ENCODE measurements at places on chromosomes 16 and 17.

GRCh38 chr17:54971147-54971546 lies 2.6 kb downstream of the STXBP4 start:
- DNase-seq = no peak

GRCh38 chr16:14667347-14668266 lies 26.5 kb downstream of the PLA2G10 start:
- DNase-seq = no peak

DNA sequence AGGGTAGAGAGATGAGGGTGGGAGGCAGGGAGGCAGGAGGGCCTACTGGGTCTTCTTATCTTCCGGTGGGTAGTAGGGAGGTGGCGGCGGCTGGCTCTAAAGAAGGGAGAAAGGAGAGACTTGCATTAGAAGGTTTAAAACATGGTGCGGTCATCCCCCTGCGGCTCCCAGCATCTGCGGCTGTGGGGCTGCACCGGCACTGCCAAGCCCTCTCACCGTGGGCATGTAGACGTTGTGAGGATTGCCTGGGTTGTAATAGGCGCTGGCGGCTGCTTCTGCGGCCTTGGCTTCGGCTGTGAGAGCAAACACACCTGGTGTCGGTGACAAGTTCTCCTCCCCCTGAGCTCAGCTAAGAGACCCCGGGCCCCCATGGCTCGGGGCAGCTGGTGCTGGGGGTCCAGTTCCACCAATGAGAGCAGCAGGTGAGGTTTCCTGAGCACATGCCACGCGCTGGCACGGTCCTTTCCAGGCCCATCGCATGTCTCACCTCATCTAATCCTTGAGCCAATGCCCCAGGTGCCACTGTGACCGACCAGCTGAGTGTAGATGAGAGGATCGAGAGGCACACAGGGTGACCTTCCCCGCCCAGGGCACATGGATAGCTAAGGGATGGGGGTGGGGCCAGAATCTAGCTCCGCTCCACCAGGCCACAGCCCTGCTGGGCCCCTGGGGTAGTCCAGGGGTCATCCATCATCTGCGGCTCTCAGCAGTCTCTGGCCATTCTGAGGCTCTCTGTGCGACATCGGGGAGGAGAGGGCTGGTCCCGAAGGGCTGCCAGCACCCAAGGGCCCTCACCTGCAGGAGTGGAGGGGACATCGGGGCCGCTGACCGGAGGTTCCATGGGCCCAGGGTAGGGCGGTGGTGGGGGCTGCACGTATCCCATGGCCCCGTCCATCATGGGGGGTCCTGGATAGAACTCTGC lies 2.7 kb upstream of the UNC13D start:
- no peak for DNase-seq

DNA sequence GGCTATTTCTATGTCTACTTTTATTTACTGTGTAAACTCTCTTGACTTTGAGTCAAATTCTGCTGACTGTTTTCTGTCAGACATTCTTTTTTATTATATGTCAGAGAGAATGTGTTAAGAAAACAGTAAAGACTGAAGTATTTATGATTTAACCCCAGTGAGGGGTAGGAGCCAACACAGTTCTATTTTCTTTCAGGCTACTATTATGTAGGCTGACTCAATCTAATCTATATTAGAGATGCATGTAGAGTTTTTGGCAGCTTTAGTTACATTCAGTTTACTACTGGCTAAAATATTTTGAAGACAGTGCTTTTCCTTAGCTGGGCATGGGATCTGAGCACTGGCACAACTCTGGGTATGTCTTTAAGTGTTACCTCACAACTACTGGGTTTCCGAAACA lies 1108.0 kb downstream of the CDH11 start:
- no peak for DNase-seq

DNA sequence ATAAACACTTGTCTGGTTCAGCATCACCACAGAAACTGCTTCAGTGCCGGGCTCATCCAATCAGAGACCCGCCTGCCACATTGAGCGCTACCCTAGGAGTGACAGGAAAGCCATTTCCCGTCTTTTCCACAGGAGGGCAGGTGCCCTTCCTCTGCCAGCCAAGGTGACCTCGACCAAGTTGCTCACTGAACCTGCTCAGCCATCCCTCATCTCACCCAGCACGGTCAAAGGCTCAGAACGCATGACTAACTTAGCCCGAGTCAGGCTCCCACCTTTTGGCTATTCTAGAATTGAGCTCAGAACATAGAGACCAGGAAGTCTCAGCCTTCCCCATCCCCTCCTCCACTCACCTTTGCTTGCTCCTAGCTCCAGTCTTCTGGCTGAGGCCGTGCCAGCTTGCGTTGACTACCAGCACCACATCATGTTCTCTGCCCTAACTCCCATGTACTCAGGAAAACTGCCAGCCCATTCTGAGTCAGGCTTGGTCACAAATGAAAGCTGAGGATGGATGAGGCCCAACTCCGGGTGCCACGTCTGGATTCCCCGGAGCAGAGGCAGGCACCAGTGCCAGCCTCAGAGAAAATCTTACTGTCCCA lies 15.6 kb downstream of the MRPS23 start:
- no peak for DNase-seq

DNA sequence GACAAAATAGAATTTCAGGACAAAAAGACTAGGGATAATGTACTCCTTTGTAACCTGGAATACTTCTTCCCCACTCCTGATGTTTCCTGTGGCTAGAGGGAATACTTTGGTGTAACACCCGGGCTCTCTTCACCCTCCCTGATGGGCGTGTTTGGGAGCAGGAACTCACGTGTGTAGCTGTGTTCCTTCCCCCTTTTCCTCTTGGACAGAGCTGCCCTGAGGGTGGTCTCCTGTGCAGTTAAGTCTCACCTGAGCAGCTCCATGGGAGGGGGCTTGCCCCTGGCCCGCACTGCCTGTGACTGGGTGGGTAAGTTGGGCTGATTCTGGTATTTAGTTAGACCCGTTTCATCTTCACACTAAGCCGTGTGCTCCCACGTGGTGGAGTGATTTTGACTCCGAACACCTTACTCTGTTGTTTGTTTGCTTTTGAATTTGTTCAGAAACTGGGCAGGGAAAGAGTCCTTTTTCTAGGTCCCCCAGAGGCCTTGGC lies 87.9 kb downstream of the OR1D5 start:
- no peak for DNase-seq

- DNase-seq = no peak
These were observed 6.3 kb upstream of the RAB37 start for GRCh38 chr17:74730491-74731346.

DNA sequence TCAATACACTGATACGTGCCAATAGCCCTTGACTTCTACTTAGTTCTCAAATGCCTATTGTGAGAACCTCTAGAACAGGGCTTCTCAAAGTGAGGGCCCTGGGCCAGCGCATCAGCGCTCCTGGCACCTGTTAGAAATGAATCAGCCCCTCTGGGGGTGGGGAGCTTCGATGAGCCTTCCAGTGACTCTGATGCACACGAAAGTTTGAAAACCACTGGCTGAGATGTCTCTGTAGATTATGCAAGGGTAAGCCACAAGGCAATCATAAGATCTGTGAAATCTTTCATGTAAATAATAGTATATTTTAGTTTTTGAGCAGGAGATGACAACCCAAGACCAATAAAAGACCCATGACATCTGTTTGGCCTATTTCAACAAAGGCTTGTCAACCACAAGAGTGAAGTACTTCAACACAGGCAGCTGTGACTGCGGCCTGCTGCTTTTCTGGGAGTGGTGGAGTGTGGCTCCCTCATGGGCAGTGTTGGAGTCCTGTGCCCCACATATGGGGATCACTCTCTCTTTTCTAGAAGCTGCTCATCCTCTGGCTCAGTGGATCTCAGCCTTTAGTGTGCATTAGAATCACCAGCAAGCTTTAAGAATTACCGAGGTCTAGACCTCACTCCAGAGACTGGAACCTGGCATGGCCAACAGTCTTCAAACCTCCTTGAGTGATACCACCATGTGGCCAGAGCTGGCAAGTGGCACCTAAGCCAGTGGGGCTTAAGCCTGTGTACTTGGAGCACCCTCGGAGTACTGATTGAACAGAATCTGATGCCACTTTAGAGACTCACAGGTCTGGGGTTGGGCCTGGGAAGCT lies 5.8 kb downstream of the MTHFSD start:
- DNase-seq = no peak

DNA sequence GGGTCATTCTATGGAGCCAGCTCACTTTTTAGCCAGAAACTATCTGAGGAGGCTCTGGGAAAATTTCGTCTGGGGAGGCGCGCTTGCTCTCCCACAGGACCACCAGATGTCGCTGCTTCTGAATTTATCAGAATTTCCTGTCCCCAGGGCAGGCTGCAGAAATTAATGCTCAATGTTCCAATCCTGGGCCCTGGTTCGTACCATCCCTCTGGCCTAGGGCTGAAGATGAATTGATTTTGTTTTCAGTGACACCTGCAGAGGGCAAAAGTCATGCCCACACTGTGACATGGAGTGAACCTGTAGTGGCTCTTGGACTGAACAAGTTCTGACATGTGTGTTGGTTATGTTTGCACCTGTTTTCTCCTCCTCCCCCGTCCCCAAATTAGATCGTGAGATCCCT lies 482.6 kb downstream of the NPIPA7 start:
- DNase-seq = peak; percentile 53

DNA sequence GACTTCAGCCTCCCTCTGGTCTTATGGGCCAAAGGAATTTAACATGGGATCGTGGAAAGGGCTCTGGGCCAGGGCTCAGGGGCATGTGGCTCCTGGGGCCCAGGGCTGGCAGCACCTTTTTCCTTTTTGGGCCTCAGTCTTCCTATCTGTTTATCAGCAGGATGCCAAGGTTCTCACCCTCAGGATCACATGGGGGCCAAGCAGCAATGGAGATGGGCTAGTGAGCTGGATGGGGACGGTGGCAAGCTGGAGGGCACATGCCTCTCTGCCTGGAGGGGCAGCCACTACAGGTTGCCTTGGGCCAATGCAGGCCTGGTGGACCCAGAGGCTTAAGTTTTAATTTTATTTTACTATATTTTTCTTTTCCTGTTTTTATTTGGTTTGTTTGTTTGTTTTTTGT lies 95.4 kb downstream of the CYLD start:
- DNase-seq = no peak

DNA sequence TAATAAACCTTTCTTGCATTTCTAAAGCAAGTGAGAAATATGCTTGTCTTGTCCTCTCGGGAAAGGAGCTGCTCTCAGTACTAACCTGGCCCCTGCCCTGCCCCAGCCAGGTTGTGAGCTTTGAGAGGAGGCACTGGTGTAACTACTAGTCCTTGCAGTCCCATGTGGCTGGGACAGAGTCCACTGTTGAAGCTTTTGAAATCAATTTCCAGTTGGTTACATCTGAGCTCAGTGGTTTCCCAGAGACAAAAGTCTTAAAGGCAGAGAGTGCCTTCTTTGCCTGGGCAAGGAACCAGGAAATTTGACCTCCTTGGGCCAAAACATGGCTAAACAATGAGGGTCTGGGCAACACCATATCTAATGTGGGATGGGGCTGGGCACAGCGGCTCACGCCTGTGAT lies 48.7 kb downstream of the GSG1L start:
- no peak for DNase-seq

GRCh38 chr16:3578610-3579551 lies 1.7 kb upstream of the NLRC3 start:
- no peak for DNase-seq

GRCh38 chr17:39073916-39074315 lies 77.5 kb downstream of the PLXDC1 start:
- DNase-seq = no peak

- DNase-seq = no peak
These were observed 37.9 kb downstream of the ATP2C2 start for GRCh38 chr16:84406006-84406963.

- DNase-seq = no peak
These were observed 2.5 kb downstream of the TAC4 start for GRCh38 chr17:49845321-49845720.

- no peak for DNase-seq
These were observed 130.8 kb upstream of the CHMP6 start for GRCh38 chr17:80860703-80861417.

- no peak for DNase-seq
These were observed 933 bp upstream of the ATXN7L3 start for GRCh38 chr17:44200478-44201155.

DNA sequence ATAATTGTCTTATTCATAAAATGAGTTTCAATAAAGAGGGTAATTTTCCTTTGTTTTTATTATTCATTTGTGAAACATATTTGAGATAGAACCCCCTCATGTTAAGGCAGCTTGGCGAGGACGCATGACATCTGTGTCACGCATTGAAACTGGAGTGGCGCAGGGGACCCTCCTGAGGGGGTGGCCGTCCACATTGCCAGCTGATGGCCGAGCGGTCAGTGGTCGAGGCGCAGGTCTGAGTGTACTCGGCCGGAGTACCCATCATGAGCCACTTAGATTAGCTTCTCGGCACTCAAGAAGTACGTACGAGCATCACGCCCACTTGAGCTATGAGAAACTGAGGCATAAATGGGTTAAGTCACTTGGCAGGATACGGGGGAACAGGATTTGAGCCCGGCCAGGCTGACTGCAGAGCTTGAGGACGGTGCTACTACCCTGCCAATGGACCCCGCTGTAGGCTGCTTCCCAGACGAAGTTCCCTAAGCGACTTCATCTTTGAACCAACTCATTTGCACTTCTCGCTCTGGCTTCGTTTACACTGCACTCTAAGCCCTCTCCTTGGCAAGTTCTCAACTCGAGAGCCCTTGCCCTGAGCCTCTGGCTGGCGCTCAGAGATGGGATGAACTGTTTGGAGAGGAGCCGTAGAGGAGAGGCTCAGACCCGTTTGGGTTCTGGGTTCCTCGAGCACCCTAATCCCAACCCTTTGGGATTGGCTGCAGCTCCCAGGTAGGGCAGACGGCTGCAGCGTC lies 91.8 kb downstream of the SDK2 start:
- no peak for DNase-seq

- DNase-seq = no peak
These were observed 3.0 kb upstream of the PPY start for GRCh38 chr17:43945074-43945829.

GRCh38 chr16:86934581-86935375 lies 356.4 kb downstream of the FOXL1 start:
- DNase-seq = no peak

- no peak for DNase-seq
These were observed 14.1 kb upstream of the ITGB4 start for GRCh38 chr17:75707079-75707571.

DNA sequence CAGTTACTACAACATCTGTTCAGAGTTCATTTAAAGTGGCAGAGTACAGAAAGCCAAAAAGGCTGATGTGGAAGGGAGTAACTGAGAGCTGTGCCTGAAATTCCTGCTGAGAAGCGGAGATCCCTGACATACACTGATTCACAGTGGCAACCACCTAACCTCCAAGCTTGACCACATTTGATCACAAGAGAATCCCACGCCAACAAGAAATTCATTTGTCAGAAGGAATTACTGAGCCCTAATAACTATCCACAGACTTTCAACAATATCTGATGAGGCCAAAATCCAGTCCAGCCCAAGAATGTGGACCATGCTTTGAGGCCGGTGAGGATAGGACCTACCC lies 168.5 kb upstream of the RPH3AL start:
- no peak for DNase-seq

GRCh38 chr16:56013962-56014552 lies 138.9 kb upstream of the CES5A start:
- no peak for DNase-seq

DNA sequence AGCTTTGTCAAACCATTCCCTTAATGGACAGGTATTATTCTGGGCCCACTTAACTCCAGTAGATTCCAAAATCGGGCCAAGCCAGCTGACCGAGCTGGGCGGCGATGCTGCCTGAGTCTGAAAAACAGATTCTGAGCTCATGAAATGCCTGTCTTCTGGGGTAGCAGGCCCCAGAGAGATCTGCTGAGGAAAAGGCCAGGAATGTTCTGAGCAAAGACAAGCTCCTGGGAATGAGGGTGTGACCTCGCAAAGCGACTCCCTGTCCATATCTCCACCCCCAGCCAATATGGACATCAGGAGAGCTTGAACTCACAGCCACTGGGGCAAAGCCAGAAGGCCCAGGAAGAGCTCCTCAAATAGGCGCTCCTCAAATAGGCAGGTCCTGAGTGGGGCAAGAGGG lies 23.7 kb downstream of the ZNF423 start:
- no peak for DNase-seq

- DNase-seq = no peak
These were observed 609.9 kb downstream of the WWOX start for GRCh38 chr16:78709137-78709884.
